GM04504 (cell line): ENCODE measurements at places on chromosomes 7 and 10.

- no peak for DNase-seq
Observed at GRCh38 chr10:91575044-91575610, 57.7 kb downstream of the PPP1R3C start.

GRCh38 chr7:1144269-1144771 lies 15.7 kb downstream of the ZFAND2A start:
- DNase-seq = no peak

DNA sequence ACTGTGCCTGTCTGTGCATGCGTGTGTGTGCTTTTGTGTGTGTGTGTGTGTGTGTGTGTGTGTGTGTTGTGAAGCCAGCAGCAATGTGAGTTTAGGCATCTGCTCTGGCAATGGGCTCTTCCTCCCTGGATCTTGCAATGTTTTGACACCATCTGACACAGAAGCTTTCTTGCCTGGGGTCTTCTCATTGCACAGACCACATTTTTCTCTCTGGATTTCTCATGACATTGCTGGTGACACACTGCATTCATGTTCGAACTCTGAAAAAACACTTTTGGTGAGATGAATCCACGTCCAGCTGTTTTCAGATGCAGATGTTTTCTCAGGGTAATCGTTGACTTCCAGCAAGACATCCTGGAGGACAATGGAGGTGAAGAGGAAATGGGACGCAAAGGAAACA lies 63.0 kb upstream of the FZD8 start:
- no peak for DNase-seq

DNA sequence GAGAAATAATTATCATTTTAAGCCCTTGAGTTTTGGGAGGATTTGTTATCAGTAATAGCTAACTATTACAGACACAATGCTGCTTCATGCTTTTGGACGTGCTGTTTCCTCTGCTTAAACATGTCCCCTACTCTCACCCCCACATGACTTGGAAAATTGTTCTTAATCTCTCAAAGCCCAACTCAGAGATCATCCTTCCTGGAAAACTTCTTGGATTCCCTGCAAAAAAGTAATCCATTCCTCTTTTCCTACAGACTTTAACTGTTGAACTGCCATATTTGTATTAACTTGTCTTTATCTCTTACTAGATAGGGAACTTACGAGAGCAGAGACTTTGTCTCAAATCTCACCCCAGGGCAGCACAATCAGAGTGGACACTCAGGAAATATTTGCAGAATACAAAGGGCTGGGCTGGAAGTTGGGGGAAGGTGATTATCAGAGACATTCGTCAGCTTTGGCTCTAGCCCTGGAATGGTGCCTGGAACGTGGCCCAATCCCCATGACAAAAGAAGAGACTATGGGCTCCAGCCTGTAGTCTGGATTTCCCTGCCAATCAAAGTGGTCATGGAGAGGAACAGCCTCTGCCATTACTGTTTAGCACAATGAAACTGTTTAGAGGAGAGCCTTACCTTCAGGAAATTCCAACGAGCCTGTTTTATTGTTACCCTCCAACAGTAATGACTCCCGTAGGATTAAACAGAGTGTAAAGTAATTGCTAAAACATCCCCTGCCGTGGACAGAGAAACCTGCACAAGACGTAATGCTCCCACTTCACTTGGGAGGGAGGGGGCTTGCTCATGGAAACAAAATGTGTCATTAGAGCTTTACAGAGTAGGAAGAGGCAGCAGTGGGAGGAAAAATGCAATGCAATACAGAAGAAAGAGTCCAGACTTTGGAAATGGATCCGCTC lies 140.4 kb upstream of the AUTS2 start:
- no peak for DNase-seq

- DNase-seq = no peak
Observed at GRCh38 chr7:135929249-135929648, 47.9 kb downstream of the MTPN start.

GRCh38 chr10:103355906-103356599 lies 5.1 kb upstream of the PCGF6 start:
- no peak for DNase-seq

DNA sequence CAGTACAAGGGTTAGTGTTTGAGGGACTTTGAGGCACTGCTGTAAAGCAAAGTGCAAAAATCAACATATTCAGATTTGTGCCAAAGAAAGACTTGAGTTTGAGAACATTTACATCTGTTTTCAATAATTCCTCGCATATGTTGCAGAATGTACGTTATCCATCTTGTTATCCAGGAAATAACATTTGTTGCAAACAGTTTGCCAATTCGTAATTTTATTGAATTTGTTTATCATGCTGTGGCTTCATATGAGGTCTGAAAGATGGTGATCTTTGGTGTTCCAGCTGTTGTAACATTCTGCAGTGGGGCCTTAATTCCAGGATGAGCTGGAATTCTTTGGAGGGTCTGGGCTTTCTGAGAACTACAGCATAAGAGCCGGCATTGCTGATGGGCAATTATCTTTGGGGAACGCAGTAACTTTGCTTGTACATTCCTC lies 396.2 kb downstream of the LRMDA start:
- no peak for DNase-seq

DNA sequence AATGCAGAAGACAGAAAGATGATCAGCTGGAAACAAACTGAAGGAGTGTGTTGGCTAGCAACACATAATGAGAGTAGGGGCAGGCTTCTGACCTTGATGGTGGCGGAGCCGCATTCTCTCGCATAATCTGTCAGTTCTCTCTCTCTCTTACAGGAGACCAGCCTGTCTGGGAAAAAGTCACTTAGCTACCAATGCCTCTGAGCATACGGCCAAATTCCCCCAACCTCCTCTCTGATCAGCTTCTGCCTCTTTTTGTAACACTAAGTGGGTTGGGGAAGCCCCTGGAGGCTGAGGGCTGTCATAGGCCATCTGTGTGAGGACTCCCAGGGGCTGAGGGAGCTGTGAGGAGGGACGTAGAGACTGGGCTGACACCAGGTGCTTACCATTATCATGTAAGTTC lies 104.6 kb downstream of the HIPK2 start:
- DNase-seq = no peak

DNA sequence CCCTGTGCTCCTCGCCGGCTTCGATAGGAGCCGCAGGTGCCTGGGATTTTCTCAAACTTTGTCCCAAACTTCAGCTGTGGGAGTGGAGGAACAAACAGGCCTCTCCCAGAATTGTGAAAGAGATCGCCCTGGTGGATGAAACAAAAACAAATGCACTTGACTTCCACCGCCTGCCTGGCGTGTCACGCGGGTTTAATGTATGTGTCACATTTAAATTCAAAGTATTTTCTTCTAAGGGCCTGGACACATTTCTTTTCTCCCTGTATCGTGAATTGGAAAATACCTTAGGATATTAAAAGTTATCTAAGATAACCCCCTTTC lies 694 bp upstream of the WASL start:
- peak; percentile 35 for DNase-seq

DNA sequence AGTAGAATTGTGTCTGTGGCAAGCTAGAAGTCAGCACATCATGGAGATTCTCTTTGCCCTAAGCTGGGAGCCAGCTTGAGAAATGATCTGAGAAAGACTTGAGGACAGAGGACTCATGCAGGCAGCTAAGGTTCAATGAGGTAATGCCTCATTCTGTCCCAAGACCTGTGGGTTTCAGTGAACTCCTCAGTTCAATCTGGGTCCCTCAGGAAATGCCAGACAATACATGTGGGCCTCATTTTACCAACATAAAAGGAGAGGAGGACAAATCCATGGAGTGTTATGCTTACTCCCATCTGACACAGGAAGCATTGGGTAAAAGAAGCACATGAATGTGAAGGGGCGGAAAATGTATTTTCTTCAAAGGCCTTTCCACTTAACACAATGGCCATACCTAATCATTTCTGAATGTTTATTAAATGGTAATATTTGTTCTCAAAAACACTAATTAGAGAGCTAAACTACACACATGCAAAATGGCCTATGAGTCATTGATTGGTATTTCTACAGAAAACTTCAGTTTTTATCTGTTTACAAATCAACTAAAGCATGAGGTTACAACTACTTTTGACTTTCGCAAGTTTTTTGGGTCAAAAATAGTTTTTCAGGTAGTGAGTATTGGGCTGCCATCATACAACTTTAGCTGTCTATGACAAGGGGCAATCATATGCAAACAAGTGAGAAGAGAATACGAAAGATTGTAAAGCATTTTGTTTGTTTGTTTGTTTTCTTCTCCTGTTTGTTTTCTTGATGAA lies 205.3 kb downstream of the CHRM2 start:
- no peak for DNase-seq

GRCh38 chr7:125773113-125773785 lies 843.6 kb upstream of the POT1 start:
- no peak for DNase-seq

DNA sequence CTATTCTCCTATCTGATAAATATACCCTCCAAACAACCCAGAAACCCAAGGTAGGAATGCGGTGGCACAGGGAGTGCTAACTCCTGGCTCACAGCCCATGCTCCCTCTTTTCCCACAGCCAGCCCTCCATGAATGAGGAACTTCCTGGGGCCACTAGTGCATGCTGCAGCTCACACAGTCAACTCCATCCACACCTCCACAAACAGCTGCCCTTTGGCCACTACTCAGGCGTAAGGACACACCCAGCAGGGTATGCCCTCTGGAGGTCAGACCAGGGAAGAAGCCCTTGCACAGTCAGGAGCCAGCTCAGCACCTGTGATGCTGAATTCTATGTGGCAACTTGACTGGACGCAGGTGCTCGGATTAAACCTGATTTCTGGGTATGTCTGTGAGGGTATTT lies 85.2 kb upstream of the PIK3CG start:
- DNase-seq = no peak

GRCh38 chr7:98911916-98912315 lies 33.6 kb downstream of the TRRAP start:
- DNase-seq = no peak

DNA sequence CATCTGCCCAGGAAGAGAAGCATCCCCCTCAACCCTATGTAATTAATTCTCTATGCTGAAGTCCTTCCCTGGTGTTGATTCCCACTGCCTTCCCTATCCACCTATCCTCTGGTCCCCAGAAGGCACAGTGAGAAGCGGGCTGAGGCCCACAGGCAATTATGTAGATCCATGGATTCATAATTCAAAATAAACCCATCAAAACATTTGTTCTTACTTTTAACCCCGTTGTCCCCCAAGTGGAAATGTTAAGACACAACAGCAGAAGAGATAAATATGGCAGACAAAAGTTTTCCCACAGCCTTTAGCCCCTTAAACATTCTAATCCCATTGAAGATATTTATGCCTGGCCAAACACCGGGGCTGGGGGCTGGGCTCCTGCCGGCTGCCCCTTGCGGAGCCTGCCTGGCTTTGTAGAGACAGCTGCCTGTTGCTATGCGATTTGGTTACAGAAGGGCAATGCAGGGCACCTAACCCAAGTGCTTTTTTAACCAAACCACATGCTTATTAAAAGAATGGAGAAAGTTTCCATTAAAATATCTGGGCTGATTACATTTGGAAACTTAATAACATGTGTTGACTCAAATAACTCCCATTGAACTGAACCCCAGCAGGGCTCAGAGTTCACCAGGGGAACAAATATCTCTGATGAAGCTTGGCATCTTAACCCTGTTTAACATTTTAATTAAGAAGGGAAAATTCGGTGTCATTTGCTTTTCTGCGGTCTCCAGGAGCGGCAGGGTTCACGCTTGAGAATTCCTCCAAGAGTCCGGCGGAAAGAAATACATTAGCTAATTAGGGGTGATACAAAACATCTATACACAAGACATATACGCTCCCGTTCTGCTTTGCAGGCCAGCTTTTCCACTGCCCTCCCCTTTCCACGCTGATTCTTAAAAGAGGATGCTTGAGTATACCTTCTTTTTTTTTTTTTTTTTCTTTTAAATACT lies 110.8 kb upstream of the FGFR2 start:
- DNase-seq = no peak

GRCh38 chr7:25851332-25852210 lies 300.4 kb upstream of the NFE2L3 start:
- no peak for DNase-seq

- DNase-seq = peak; percentile 40
Observed at GRCh38 chr10:50224330-50224952, 26.9 kb downstream of the ASAH2 start.
